ENCODE measurements at places on chromosomes 3 and 15.
A peak's percentile ranks its signal among the peaks of the same experiment; 100 is the strongest.

- DNase-seq: peak; percentile 20
Measured at GRCh38 chr3:48877671-48878070, 21.0 kb downstream of the SLC25A20 start.

- no peak for DNase-seq
Measured at GRCh38 chr3:68007621-68008226, 353.3 kb upstream of the SUCLG2 start.

DNA sequence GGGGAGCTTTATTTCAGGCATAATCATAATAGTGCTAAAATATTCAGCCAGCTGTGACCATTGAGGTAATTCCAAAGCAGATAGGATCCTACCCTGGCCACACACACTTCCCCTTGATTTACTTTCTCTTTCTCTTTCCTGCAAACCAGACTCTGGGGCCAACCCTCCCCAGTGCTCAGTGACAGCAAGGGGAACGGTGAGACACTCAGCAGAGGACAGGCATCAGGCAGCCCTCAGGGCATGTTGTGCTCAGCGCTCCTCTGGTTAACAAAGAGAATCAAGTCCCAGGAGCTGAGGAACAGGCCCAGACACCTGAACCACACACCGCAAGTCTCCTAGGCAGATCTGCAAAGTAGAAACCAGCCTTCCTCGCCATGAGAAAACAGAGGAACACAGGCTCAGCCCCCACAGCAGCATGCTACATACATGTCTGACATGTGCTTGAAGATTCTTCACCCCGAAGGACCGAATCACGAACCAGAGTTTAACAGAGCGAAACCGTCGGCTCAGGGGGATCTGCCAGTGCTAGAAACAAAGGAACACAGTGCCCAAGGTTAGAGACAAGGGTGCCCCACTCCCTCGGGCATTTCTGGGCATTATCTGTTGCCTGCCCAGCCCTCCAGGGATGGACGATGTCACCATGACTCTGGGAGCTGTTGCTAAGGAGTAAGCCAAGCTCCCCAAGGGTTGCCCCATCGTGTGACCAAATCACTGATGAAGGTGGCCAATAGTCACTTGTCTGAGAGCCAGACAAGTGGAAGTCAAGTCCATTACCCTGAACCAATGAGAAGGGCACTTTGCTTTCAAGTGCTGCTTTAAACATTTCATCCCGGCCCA is 17.5 kb downstream of the HDC start:
- DNase-seq: no peak

- peak; percentile 41 for DNase-seq
Measured at GRCh38 chr15:51312166-51313073, 26.0 kb downstream of the CYP19A1 start.

DNA sequence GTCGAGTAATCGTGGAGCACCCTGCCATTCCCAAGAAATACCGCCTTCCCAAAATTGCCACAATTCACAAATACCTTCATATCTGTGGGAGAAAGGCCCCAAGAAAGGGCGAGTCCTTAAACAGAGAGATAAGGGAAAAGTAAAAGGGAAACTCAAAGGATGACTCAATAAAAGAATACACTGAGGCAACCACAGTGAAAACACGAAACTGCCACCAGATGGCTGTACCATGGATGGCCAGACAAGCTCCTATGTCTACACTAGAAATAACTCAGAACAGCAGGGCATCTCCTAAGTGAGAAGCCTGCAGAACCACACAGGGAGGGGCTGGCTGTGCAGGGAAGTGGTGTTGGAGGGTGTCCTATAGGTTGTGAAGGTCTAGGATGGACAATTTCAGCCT is 25.0 kb downstream of the SRGAP3 start:
- DNase-seq: peak; percentile 19

DNA sequence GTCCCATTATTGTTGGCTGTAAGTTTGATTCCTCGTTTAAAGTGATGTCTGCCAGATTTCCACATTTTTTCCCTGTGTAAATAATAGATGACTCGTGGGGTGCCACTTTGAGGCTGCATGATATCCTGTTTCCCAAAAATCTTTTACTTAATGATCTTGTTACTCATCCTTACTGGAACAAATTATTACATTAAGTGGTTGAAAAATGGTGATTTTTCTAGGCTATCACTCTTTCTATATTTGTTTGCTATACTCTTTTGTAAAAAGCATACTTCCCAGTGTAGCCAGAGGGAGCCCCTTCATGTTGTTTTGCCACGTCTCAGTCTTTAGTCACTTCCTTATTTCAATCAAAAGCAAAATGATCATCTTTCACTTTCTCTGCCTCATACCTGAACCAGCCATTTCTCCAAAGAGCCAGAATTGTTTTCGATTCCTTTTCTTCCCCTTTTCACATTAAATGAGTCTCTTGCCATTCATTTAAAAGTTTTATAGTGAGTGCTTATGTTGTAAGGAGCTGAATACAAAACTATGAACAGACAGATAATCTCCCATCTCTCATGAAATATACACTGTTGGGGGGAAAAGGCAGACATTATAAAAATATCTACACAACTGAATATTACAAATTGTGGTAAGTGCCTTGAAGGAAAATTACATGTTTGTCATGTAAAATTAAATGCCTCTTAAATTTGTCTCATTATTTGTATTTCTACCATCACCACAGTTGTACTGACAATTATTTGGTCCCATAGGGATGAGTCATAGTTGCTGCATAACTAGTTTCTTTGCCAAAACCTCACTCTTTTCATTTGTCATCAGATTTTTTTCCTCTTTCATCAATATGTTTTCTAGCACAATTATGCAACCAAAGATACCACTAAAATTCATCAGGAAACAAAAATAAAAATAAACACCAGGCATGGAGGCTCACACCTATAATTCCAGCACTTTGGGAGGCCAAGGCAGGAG is 41.5 kb downstream of the ADGRG7 start:
- peak; percentile 88 for DNase-seq

DNA sequence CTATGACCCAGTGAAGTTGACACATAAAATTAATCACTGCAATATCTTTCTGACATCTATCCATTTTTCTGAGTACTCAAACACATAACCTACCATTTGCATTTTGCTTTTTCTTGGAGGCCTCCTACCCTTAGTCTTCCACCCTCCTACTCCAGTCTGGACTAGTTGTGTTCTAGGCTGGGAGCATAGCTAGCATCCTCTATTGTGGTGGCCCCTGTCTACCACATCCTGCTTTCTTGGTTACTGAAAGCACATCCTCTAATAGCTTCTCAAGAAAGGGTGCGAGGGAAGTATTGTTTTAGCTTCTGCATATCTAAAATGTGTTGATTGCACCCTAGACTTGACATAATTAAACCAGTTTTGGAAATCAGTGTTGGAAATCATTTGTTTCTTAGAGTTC is 176.5 kb downstream of the THSD4 start:
- no peak for DNase-seq

DNA sequence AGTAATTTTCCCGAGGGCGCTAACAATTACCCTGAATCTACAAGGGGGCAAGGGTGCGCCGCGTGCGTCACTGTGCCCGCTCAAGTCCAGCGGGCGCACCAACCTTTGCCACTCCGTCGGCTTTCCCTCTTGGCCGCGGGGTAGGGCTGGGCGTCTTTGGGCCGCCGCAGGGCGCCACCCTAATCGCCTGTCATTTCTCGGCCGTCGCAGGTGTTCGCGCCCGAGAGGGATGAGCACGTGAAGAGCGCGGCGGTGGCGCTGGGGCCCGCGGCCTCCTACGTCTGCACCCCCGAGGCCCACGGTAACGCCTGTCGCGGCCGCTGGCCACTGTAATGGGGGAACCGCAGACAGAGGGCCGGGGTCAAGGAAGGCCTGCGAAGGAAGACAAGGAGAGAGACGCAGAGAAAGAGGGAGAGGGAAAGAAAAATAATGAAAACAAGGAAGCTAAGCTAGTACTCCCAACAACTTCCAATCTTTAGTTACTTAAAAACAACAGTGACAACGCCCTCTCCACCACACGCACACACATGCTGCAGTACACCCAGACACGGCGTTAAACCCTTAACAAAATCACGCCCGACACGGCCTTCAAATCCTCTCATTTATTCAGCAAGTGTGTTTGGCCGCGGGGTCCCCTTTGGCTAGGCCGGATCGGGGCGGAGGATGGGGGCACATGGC is 3.8 kb downstream of the SKOR1 start:
- no peak for DNase-seq

DNA sequence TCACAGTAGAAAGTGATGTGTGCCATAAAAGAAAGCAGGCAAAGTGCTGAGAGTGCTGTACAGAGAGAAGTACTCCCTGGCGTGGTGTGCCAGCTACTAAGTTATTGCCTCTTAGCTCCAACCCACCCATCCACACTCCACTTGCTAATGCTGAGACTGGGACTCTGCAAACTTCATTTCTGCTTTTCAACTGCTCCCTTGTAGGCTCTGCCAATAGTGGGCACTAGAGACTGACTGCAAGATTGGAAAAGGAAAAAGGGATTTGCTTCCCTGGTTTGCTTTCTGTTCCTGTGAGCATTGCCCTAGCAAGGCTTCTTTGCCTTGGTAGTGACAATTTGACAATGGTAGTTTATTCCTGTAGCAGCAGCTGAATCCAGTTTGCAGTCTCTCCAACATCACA is 56.5 kb upstream of the TMEM108 start:
- DNase-seq: no peak

Measured in fibroblast of mammary gland (primary cell).